ENCODE measurements at places on chromosomes 1 and 21.

DNA sequence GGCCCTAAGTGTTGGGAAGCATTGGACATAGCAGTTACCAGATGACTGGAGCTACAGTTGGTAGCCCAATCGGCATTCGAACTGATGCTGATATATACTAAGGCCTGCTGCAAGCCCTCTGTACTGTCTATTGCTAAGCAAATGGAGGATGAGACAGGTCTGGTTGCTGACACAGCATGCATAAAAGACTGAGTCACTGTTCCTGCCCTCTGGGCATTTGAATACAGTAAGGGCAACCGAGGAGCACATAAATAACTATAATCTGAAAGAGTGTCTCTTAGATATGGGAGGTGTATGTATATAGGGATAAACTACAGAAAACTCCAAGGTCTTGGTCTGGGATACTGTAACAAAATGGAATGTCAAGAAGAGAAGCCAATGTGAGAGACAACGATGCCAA lies 16.8 kb upstream of the MARK1 start:
- no peak for DNase-seq

- DNase-seq: no peak
Observed at GRCh38 chr1:200767321-200767720, 28.6 kb downstream of the CAMSAP2 start.

DNA sequence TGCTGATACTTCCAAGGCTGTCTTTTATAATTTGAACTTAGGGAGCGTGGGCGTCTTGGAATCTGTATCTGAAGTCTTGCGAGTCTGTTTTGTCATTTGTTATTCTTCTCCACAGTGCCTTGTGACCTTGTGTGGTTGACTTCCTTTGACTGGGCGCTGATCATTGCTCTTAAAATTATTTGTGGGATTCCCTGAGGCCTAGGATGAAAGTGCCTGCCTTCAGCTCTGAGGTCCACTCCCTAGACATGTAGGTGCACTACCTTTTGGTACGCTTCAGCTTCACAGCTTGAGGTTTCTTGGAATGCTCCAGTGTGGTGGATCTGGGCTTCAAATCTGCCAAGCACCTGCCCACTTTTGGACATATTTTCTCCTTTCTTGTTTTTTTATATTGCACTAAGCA lies 50.2 kb upstream of the IGSF5 start:
- no peak for DNase-seq

GRCh38 chr1:222880587-222880986 lies 65.7 kb downstream of the DISP1 start:
- DNase-seq: no peak

- DNase-seq: no peak
Observed at GRCh38 chr1:179761846-179762640, 19.0 kb downstream of the FAM163A start.
